ENCODE measurements at places on chromosomes 6 and 20. TPM values are rescaled to one million over a fixed set of nuclear protein-coding genes. Genes with fewer than 3 reads are reported as not detected.
A peak's percentile ranks its signal among the peaks of the same experiment; 100 is the strongest.

- no peak for DNase-seq
Measured at GRCh38 chr6:155406801-155407200, 48.8 kb downstream of the NOX3 start.

DNA sequence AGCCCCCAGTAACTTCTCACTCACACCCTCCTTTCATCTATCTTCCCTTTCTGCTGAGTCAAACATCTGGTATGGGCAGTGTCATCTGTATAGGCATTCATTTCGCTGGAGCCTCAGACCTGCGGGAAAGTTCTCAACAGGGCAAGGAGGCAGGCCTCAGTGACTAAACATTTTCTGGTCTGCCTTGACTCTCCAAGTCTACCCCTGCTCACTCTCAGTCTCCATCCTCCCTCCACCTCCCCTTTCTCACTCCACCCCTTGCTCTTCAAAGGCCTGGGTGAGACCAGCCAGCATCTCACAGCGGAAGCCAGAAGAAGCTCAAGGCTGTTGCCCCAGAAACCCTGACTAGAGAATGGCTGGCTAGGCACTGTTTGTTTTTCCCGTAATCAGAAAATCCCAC lies 105.0 kb upstream of the BEND6 start:
- DNase-seq: no peak

DNA sequence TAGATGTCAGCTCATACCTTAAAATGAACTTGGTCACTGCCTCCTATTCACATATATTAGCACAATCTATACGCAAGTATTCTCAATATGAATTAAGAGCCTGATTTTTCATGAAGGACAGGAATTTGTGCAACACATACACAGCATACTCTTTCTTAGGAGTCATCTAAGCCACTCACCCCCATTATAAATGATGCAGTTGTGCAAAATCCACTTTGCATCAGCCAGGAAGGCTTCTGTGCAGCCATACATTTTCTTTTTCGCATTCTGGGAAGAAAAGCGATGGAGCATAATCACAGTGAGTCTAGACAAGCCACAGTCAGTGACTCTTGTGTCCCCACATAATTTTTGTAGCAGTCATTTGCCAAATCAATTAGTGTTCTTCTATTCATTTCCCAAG lies 66.5 kb downstream of the ZMYND8 start:
- no peak for DNase-seq

GRCh38 chr6:148405894-148406293 lies 63.3 kb downstream of the SASH1 start:
- no peak for DNase-seq

- DNase-seq: no peak
Measured at GRCh38 chr20:14860410-14860814, 523.0 kb upstream of the FLRT3 start.

GRCh38 chr20:18571578-18571977 lies 4.3 kb downstream of the SMIM26 start:
- DNase-seq: no peak

- no peak for DNase-seq
Measured at GRCh38 chr20:46933150-46933549, 38.5 kb downstream of the EYA2 start.

DNA sequence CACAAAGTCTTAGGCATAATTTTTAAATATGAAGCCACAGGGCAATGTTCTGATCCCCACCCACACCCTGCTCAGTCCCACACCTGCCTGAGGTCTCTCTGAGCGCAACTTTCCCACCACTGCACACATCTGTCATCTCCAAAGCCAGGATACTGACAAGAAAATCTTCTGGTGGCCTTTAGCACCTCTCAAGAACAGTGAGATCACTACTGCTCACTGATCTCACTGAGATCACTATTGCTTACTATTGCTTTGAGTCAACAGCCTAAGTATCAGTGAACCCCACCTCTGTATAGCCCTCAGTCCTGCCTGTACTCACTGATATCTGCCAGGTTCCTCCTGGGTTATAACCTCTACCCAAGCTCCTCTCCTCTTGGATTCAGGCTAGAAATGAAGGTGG lies 6.4 kb downstream of the TNFRSF21 start:
- no peak for DNase-seq

GRCh38 chr6:152356662-152357061 lies 280.5 kb downstream of the SYNE1 start:
- DNase-seq: peak; percentile 54

GRCh38 chr20:2221921-2222320 lies 73.9 kb upstream of the TGM3 start:
- DNase-seq: no peak

- DNase-seq: peak; percentile 56
Measured at GRCh38 chr20:57390604-57391438, at the start of gene RBM38. Gene RBM38 (plus strand): TSS chr20:57391396. CDS start chr20:57391582, 186 bp downstream.

DNA sequence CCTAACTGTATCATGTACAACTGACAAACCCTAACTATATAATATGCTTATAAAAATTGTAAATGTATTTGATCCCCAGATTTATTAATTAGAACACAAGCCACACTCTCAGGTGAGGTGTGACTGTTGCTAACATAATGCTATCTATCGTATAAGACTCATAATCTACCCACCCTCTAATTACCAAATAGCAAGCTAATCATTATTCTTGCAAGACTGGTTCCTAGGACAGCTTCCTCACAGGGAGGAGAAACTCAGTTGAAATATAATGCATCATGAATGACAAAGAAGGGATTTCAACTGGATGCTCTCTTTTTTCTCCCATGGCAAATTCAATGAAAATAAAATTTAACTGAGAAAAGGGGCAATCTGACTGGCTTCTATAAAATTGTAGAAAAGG lies 35.4 kb downstream of the ELOVL4 start:
- DNase-seq: no peak

- peak; percentile 13 for DNase-seq
Measured at GRCh38 chr6:33854572-33855030, 50.8 kb upstream of the MLN start.

DNA sequence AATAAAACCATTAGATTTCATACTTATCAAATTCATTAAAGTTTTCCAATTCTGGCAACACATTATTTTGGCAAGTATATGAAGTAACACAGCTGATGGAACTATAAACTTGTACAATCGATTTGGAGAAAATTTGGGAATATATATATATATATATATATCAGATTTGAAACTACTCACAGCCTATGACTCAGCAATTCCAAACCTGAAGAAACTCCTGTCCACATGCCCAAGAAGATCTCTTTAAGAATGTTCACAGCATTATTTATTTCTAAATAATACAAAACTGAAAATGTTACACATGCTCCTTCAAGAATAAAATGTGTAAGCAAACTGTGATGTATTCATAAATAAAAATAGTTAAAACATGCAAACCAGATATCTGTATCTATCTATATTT lies 270.1 kb downstream of the TFAP2A start:
- DNase-seq: no peak

GRCh38 chr20:21391972-21392352 lies 5.4 kb downstream of the NKX2-4 start:
- DNase-seq: peak; percentile 25

GRCh38 chr6:93017213-93017612 lies 402.1 kb downstream of the EPHA7 start:
- no peak for DNase-seq

GRCh38 chr20:43334080-43334479 lies 123.6 kb upstream of the SRSF6 start:
- DNase-seq: no peak

DNA sequence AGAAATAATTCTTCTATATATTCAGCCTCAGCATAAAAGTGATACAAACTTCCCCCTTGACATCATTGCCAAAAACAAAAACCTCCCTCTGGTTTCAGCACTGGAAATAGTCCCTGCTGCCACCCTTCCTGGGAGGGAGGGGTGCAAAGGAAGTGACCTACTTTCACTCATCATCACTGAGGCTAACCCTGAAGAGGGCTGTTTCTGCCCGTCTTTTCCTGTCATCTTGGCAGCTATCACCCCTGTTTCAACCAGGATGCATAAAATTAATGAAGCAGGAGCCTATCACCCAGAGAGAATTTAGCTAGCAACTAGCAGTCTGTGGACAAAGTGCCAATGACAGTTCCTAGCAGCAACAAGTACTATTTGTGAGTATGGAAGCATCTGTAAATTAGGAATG lies 397.8 kb downstream of the LAMA2 start:
- no peak for DNase-seq

DNA sequence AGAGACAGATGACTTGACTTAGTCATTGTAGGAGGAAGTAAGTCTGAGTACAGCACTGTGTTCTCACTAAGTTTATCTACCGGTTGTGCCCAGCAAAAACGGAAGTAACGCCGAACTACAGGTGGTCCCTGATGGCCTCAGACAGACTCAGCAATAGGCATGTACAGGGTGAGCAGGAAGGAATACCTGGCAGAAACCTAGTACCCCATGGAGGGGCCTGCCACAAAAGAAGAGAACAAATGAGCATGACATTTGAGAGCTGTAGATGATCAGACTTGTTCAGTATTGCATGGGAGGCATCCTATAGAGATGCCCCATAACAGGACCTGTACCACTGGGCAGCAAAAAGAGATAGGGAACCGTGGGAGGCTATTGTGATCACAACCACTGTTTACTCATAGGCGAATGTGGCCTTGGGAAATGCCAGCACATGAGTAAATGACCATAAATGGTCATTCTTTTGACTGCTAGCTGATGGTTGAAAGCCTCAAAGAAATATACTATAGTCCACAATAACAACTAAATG lies 106.4 kb upstream of the TAB2 start:
- DNase-seq: no peak

GRCh38 chr20:59561614-59562277 lies 42.6 kb upstream of the PHACTR3 start:
- no peak for DNase-seq

Gene SLC17A1
- polyA plus RNA-seq: not detected

Gene ARID1B
- 21.8 TPM for polyA plus RNA-seq

Gene POPDC3
- polyA plus RNA-seq: 1.6 TPM

Gene MAP3K4
- polyA plus RNA-seq: 10.8 TPM

Gene FBXL4
- polyA plus RNA-seq: 7.0 TPM

Gene ZSCAN31
- 11.0 TPM for polyA plus RNA-seq

Gene GSTA2
- polyA plus RNA-seq: not detected

Gene CFAP206
- polyA plus RNA-seq: 0.15 TPM

Gene FRK
- polyA plus RNA-seq: under 0.01 TPM

Gene C6orf141
- polyA plus RNA-seq: 5.7 TPM

Gene E2F1
- 22.3 TPM for polyA plus RNA-seq

Gene FERMT1
- polyA plus RNA-seq: 0.11 TPM

Gene TMEM170B
- polyA plus RNA-seq: 0.92 TPM

Gene HLA-DPA1
- 23.2 TPM for polyA plus RNA-seq

Gene ADGRG6
- 166 TPM for polyA plus RNA-seq

Measured in endothelial cell of umbilical vein (primary cell).